Mesenteric fat pad (tissue), 1 donor: ENCODE measurements at places on chromosomes 1 and 21. TPM values are rescaled to one million over a fixed set of nuclear protein-coding genes. Genes with fewer than 3 reads are reported as not detected.

The NIBAN1 gene
- 25.9 TPM for total RNA-seq

The PKNOX1 gene
- 18.1 TPM for total RNA-seq

The PLD5 gene
- 0.26 TPM for total RNA-seq

The ST6GALNAC3 gene
- 25.8 TPM for total RNA-seq

The CLCA1 gene
- 0.29 TPM for total RNA-seq

The EFCAB14 gene
- total RNA-seq = 96.6 TPM

The ATP1A4 gene
- total RNA-seq = 0.39 TPM

The LCE2C gene
- not detected for total RNA-seq

The FAAH gene
- 16.4 TPM for total RNA-seq

The CYP2J2 gene
- not detected for total RNA-seq

The KMO gene
- 3.2 TPM for total RNA-seq

The GRHL3 gene
- not detected for total RNA-seq

The NBPF11 gene
- total RNA-seq = 7.6 TPM

The FRRS1 gene
- total RNA-seq = 6.0 TPM

The TGFBR3 gene
- total RNA-seq = 158 TPM

The C1orf210 gene
- not detected for total RNA-seq

The TAS1R1 gene
- total RNA-seq = not detected

The GSTM4 gene
- 22.6 TPM for total RNA-seq

The ANXA9 gene
- 0.48 TPM for total RNA-seq

The OXCT2 gene
- 0.87 TPM for total RNA-seq

The CAMSAP2 gene
- 36.4 TPM for total RNA-seq

The FCGR3B gene
- 10.9 TPM for total RNA-seq

The PLA2G2D gene
- total RNA-seq = not detected
